ENCODE measurements at places on chromosomes 2 and 18.
A peak's percentile ranks its signal among the peaks of the same experiment; 100 is the strongest.

DNA sequence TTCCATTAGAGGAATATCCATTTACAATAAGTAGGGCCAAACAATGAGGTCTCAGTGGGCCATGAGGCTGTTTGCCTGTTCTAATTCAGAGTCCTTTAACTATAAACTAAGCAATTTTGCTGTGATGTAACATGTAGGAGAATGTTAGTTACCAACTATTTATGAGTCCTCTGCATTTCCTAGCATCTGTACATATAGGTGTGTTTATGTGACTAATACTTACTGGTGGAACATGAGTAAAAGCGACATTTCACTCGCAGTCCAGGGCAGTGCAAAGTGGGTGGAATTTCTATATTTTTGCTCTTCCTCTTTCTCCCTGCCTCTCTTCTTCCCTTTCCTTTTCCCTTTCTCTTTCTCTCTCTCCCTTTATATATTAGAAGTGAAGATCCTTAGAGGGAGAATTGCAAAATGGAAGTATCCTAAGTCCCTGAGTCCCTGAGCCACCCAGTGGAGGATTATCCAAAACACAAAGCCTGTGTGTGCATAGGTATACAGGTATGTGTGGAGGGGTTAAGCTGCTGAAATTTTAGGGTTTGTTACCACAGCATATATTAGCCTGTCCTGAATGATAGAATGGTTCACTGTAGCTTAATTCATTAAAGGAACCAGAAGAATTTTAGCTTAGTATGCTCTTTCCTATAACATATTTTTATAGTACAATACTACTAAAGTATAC, 487.0 kb upstream of the FANCL start:
- DNase-seq: no peak

DNA sequence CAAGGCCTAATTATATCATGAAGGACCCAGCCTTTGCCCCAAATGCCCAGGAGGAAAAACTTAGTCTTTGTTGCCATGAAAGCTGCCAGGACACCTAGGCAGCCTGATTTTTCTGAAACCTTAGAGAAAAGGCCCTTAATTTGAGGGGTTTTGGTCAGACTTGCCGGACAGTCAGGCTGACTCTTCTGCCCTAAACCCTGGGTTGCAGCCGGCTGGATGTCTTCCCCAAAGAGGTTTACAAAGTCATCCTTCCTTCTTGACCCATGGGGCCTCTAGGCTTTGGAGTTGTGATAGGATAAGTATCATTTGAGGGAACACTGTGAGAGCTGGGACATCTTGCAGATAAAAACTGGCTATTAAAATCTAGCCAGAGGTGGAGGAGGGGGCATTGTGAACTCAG, 2.4 kb upstream of the HOXD1 start:
- DNase-seq: no peak

DNA sequence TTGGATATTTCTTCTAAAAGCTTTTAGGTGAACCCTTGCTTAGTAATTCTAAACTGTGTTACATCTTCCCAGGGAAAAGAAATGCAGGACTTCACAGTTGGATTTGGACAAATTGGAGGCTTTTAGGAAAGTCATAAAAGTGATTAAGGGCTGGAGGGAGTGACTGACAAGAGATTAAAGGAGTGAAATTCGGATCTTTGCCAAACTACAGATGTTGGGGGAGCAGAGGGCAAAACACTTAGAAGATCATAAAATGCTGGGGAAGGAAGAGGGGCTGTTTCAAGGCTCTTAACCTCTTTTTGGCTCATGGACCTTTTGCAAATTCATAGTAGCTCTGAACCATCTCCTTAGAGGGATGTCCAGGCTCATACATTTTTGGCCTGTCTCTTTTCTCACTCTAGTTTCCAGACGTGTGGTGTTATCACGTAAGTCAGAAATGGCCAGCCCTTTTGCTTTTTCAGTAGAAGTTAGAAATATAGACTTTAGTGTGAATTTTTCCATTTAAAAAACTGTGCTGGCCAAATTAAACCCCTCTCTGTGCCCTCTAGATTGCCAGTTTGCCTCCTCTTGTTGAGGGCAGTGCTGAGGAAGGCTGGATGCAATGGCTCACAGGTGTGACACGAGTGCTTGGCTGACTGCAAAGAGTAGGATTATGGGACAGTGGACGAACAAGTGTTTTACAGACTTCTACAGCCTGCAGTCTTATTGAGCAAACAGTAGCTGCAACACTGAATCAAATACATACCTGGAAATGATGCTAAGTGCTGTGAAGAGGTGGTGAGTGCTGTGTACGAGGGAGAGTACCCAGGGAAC, 109.9 kb downstream of the LYPD6B start:
- no peak for DNase-seq

- DNase-seq: no peak
These were observed 173.4 kb upstream of the TRIB2 start for GRCh38 chr2:12543076-12543977.

- DNase-seq: no peak
These were observed 34.0 kb downstream of the EML6 start for GRCh38 chr2:54757500-54757899.

- no peak for DNase-seq
These were observed 86.8 kb upstream of the SP3 start for GRCh38 chr2:174051741-174052583.

- DNase-seq: no peak
These were observed 10.8 kb downstream of the GGCX start for GRCh38 chr2:85550486-85550885.

DNA sequence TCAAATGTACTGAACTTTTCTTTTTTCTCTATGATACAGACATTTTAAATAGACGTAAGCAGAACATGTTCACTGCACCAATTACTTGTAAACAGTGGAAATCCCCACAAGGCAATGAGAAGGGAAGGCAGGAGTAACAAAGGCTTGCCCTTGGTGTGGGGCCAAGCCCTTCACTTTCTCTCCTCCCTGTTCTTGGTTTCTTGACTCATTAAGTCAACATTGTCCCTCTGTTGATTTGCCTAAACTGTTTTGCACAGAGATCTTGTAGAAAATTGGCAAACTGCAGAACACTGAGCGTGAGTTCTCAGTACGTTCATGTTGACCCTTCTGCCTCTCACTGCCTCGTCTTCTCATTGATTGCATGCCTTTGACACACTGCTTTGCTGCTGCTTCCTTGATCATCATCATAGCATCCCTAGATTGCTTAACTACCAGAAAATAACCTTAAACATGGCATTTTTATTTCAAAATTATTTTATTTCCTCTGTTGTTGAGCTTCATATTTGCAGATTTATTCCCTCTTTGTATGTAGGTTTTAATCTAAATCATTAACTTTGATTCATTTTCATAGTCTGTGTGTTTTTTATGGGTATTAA, 257.7 kb downstream of the PTGR3 start:
- peak; percentile 96 for DNase-seq

- DNase-seq: no peak
These were observed 146.3 kb downstream of the CELF4 start for GRCh38 chr18:37419315-37419714.

DNA sequence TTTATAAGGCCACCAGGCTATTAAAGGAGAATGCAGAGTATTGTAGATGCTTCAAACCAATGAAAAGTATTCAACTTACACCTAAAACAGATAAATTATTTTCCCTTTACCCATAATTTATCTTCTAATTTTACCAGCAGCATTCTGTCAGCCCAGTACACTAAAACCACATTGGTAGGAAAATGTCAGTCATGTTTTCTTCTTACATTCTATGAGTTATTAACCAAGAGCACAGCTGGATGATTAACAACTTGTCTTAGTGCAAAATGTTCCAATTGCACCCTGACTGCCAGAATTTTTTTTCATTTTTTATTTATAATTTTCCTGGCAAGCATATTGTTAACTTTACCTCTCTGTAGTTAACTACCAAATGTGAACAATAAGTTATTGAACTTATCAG, 79.0 kb upstream of the WDR75 start:
- DNase-seq: no peak

- DNase-seq: peak; percentile 18
These were observed 128.7 kb upstream of the L3MBTL4 start for GRCh38 chr18:6543330-6543908.

DNA sequence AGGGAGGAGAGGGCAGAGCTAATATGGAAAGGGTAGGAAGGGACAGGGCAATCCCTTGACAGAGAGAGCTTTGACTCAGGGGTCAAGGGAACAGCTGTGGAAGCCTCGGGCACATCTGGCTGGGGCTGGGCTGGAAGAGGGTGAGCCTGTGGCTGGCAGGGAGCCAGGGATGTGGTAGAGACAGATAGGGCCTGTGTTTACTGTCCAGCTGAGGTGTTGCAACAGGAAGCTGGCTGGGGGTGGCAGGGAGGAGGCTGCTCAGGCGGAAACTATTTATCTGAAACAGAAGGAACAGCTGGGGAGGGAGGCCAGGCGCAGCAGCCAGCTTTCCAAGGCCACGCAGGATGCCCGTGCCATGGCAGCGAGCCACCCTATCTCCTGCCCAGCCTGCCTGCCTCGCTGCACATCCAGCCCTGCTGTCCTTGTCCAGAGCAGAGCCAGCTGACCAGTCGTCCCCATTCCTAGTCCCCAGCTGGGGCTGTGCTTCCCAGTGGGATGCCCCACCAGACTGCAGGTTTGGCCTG, 264.7 kb downstream of the CYP26B1 start:
- DNase-seq: peak; percentile 25

- no peak for DNase-seq
These were observed 109.0 kb downstream of the LAMA3 start for GRCh38 chr18:23798249-23798648.
